Central memory CD4-positive, alpha-beta T cell (primary cell): ENCODE measurements at places on chromosomes 16 and 17.

DNA sequence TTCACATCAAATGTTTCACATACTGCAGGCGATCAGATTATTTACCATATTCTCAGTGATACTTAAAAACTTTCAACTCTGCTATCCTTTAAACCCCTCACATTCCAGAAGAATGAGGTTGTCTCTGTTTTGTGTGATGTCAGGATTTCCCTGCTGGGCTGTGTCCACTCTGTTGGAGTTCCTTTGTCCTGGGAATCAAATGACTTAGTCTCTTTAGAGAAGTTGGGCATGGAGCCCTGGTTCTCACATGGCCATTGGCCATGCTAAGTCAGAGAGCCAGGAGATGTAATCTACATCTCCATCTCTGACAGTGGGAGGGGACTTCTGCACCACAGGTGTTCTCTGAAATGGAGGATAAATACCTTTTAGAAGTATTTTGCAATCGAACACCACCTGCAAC is 205.1 kb upstream of the MAF start:
- DNase-seq, result no peak

- DNase-seq, result no peak
Observed at GRCh38 chr17:50292465-50292864, 18.2 kb downstream of the TMEM92 start.

DNA sequence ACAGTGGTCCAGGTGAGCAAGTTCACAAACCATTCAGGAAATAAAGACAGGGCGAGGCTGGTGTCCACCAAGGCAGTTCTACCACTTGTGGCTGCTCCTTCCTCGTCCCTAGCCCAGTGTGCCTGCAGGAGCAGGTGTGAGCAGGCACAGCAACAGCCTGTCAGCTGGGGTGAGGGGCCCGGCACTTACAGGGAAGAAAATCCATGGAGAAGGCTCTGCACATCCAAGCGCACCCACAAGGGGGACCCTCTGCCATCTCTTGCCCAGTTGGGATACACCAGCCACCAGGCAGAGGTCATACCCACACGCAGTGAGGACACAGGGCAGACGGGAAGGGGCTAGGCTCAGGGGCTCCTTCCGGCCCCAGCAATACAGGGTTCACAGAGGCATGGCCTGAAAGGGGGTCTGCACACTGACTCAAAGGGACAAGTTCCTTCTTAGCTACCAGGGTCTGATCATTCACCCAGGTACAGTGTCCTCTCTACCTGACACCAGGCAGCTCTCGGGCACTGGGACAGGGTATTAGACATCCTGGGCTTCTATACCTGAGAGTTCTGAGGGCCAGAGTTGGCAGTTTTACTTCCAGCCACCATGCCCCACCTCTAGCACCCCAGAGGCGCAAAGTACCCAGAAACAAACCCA is 27.0 kb downstream of the CDIP1 start:
- DNase-seq, result no peak

- DNase-seq, result no peak
Observed at GRCh38 chr17:39729280-39729851, 966 bp downstream of the MIEN1 start.

- no peak for DNase-seq
Observed at GRCh38 chr17:45143767-45144198, 4.5 kb upstream of the HEXIM1 start.

GRCh38 chr17:35084987-35085386 is 21.5 kb upstream of the RFFL start:
- DNase-seq, result no peak

- DNase-seq, result no peak
Observed at GRCh38 chr16:81755915-81756614, 23.0 kb upstream of the PLCG2 start.

DNA sequence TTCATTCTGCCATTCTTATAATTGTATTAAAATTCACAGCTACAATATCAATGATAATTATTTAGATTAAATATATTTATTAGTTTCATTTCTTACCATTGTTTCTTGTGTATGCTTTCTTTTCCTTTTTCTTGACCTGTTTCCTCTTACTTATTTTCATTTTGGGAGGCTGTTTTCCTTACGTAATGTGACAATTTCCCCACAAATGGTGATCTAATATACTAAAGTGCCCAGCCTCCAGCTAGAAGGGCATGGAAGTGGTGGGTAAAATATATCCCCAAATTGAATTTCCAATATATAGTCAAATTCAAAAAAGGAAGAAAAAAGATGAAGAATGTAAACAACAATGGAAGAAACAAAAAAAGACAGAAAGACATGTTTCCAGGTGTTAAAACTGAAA is 1.5 kb upstream of the ABCA6 start:
- no peak for DNase-seq

DNA sequence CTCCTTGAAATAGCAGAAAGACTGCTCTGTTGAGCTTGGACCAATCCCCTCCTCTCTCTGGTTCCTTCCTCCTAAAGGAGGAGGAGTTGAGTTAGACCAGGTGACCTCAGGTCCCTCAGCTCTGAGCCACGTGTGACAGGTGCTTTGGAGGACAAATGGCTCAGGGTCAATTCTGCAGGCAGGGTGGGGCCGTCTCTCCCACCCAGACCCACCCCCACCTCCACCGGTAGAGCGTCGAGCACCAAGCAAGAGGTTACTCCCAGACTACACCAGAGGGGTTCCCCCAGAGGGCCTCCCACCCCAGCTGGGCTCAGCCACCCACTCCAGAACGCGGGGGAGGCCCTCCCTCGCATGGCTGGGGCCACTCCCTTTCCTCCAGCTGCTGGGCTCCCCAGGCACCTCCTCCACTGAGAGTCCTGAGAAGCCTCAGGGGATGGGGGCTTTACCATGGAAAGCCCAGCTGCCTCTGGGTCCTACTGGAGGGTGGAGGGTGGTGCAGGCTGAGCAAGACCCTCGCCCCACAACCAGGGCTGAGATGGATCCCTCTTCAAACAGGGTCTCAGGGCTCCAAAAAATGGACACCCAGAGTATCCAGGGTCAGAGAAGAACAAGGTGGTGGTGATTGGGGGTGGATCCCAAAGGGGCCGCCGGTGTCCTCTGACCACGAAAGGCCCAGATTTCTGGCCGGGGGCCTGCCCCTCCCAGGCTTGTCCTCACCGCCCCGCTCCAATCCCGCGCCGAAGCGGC is 7.6 kb downstream of the MYO1C start:
- peak; percentile 58 for DNase-seq

DNA sequence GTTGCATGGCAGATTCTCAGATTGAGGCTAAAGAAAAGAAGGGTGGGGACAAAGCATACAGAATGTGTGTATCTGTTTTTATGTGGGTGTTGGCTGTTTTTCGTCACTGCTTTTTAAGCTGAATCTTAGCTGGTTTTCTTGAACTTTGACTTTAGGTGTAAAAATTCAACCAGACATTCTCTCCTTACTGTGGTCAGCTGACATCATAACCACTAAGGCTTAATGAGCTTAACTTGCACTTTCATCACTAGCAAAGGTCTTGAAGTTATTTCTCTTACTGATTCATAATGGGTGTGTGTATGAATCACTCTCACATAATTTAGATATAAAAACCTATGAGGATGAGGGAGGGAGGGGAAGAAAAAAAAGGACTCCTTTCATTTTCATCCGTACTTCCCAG is 4.0 kb upstream of the CDC6 start:
- DNase-seq, result peak; percentile 45

DNA sequence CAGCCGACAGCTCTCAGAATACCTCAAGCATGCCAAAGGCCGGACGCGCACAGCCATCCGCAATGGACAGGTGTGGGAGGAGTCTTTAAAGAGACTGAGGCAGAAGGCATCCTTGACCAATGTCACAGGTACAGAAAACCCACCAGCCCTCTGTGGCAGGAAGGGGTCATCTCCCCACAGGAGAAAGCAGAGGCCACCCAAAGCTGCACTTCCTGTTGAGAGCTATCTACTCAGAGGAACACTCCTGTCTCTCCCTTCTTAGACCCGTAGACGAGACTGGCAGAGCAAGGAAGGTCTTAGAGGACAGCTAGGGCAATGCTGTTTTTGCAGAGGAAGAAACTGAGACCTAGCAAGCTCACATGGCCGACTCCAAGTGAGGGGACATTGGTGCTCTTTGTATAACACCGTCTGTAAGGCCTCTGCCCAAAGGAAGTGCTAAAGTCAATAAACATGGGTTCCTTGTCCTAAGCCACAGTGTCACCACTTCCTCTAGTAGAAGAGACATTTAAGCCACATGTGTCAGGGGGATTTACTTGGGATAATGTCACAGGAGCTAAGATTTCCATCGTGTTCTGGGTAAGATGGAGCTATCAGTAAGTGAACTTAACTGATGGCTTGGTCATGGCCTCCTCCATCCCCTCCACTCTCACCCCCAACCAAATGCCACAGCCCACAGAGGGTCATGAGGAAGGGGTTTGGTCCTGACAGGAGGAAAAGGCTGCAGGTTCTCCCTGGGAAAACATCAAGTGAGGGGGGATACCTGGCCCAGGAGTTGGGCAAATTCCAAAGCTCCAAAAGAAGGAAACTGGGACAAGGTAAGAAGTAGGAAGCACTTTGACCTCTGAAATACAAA is 9.4 kb downstream of the LPO start:
- no peak for DNase-seq

GRCh38 chr16:56539656-56540055 is 19.8 kb upstream of the BBS2 start:
- DNase-seq, result no peak

DNA sequence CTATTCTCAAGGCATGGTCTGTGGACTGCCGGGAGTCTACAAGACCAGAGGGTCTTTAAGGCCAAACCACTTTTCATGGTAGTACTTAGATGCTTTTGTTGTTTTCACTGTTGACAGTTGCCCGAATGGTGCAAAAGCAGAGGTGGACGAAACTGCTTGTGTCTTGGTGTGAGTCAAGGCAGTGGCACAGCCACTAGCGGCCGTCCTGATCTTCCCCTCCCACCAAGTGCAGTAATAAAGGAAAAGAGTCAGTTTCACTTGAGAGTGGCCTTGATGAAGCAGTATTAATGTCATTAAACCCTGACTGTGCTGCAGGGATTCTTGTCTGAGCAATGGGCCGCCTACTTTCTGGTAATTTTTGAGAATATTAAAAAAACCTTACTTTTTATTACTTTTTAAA is 109.1 kb downstream of the PRKCA start:
- DNase-seq, result no peak

DNA sequence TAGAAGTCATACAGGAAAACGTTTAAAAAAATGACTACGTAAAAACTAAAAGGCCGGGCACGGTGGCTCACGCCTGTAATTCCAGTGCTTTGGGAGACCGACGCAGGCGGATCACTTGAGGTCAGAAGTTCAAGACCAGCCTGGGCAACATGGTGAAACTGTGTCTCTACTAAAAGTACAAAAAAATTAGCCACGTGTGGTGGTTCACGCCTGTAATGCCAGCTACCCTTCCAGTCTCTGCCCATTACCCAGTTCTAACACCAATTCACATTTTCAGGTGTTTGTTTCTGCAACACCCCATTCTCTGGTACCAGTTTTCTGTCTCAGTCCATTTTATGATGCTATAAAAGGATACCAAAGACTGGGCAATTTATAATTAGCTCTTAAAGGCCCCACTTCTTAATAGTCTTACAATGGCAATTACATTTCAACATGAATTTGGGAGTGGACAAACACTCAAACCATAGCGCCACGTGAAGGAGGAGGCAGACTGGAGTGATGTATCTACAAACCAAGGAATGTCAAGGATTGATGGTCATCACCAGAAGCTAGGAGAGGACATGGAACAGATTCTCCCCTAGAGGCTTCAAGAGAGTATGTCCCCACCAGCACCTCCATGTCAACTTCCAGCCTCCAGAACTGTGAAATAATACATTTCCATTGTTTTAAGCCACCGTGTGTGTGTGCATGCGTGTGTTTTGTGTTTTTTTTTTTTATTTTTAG is 791 bp upstream of the C17orf75 start:
- DNase-seq, result no peak

GRCh38 chr17:34736611-34737010 is 157.2 kb downstream of the TMEM132E start:
- DNase-seq, result no peak

DNA sequence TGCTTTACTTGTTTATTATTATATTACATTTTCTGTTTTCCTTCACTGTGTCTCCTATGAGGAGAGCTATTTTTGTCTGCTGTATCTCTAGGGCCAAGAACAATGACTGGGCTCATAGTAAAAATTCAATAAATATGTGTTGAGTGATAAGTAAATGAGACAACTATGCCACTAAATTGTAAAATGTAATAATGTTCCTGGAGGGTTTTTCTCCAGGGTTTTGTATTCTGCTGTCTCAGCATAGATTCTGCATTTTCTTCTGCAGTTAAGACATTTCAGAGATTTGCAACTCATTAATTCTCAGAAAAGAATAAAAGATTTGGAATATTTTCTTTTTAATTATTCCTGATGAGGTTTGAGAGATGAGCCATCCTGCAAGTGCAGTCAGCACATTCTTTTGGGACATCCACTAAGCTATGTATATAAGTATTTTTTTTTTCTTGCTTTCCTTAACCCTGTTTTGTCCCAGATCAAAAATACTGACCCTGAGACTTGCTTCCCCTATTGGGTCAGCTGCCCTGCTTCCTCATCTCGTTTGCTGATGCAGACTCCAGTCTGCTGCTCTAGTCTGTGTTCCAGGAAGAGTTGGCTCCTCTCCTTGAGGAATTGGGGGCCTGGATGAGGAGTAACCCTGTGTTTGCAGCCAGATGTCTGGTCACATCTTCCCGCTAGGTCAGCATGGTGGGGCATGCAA is 122.9 kb downstream of the ABCA8 start:
- DNase-seq, result no peak

GRCh38 chr17:78433013-78433727 is 54.7 kb downstream of the PGS1 start:
- DNase-seq, result no peak

DNA sequence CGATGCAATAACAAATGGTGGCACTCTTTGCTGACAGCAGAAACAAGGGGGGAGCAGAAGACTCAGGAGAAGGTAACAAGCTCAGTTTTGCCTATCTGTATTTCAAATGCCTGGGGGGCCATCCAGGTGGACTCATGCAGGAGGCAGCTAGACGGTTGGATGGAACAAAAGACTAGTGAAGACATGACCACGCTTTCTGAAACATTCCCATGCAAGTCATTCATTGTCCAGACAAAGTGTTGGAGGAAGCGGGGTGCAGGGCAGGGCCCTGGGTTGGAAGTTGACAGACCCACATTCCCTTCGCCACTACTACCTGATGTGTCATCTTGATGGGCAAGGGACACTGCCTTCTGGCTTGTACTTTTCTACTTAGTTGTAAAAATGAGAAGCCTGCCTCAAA is 29.8 kb upstream of the CRYBA1 start:
- DNase-seq, result no peak

GRCh38 chr16:66523861-66524354 is 26.0 kb downstream of the TK2 start:
- DNase-seq, result peak; percentile 69

DNA sequence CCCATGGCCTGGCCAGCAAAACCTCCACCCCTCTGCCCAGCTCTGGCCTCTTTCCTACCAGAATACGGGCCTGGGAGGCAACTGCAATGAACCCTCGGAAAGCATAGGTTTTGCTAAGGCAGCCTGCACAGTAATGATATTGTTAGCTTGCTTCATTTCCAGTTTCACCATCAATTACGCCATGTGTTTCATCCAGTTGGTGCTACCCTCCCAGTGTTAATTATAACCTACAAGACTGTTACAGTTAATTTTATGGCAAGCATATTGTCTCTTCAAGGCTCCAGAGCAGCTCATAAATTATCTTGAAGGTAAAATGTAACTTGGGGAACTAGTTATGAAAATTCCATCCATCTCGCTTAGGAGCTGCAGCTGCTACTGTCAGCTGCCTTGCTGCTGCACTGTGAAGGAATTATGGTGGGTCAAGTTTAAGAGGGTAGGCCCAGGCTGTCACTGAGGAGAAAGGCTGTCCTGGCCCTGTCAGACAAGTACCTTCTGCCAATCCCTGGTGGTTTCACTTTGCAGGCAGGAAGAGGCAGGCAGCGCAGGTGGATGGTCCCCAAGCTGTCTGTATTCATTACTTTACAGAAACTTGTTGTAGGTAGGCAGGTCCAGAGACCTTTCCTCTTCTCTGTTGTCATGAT is 242.9 kb downstream of the FTO start:
- DNase-seq, result no peak
